ENCODE measurements at places on chromosomes 5 and 9. TPM values are rescaled to one million over a fixed set of nuclear protein-coding genes. Genes with fewer than 3 reads are reported as not detected.

PHF24 gene
- total RNA-seq, result not detected

PCDHGA3 gene
- 0.15 TPM for total RNA-seq

GABRA1 gene
- not detected for total RNA-seq

F2RL2 gene
- 0.65 TPM for total RNA-seq

CYSTM1 gene
- total RNA-seq, result 10.1 TPM

QRFP gene
- total RNA-seq, result not detected

IQGAP2 gene
- 10.8 TPM for total RNA-seq

ANKRD20A1 gene
- total RNA-seq, result 0.32 TPM

IL13 gene
- not detected for total RNA-seq

ARHGEF28 gene
- 77.3 TPM for total RNA-seq

GFI1B gene
- not detected for total RNA-seq

ZFP2 gene
- 0.65 TPM for total RNA-seq

HAPLN1 gene
- 4.7 TPM for total RNA-seq

SVEP1 gene
- 0.30 TPM for total RNA-seq

MELK gene
- total RNA-seq, result 28.3 TPM

FGF10 gene
- not detected for total RNA-seq

PKN3 gene
- 17.9 TPM for total RNA-seq

SLC34A1 gene
- not detected for total RNA-seq

TNFSF15 gene
- total RNA-seq, result 7.3 TPM

CSF2 gene
- total RNA-seq, result not detected

LIFR gene
- 51.5 TPM for total RNA-seq
